Osteocyte (in vitro differentiated cells): ENCODE measurements at places on chromosomes 12 and 14.

- DNase-seq = no peak
Measured at GRCh38 chr12:113860950-113861349, 105.2 kb downstream of the RBM19 start.

DNA sequence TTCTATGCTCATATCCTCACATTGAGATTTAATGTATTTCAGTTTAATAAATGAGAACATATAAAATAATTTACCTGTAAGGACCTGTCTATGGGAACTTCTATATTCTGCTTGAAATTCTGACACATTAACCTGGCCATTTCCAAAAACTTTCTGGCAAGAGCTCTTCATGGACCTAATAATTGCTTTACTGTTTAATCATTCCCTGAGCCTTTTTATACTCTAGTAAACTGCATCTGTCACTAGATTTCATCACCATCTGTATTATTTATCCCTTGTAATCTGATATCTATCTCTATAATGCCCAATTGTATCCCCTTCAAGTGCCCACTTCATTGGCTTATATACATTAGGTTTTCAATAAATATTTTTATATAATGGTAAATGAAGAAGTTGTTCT is 327.7 kb downstream of the RAD51B start:
- DNase-seq = no peak

DNA sequence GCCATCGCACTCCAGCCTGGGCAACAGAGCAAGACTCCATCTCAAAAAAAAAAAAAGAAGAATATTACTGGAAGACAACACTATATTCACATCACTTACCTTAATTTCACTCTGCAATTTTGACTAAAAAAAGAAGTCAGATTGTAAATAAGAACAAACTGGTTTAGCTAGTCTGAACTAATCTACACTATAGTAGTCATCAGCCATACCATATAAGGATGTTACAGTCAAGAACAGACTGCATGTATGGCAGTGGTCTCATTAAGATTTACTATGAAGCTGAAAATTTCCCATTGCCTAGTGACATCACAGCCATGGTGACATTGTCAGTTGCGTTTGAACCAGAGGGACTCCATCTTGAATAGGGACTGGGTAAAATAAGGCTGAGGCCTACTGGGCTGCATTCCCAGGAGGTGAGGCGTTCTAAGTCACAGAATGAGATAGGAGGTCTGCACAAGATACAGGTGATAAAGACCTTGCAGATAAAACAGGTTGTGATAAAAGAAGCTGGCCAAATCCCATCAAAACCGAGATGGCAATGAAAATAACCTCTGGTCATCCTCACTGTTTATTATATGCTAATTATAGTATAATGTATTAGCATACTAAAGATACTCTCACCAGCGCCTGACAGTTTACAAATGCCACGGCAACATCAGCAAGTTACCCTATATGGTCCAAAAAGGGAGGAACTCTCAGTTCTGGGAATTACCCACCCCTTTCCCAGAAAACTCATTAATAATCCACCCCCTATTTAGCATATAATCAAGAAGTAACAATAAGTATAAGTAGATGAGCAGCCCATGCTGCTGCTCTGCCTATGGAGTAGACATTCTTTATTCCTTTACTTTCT is 51.2 kb downstream of the OSBPL8 start:
- DNase-seq = no peak

GRCh38 chr14:21940887-21941856 is 267.6 kb upstream of the OR4E1 start:
- no peak for DNase-seq

GRCh38 chr14:64646103-64646502 is 58.1 kb upstream of the PLEKHG3 start:
- DNase-seq = no peak

- DNase-seq = no peak
Measured at GRCh38 chr12:1282670-1283315, 291.8 kb downstream of the ERC1 start.

GRCh38 chr12:11553871-11554533 is 95.5 kb upstream of the ETV6 start:
- DNase-seq = no peak

GRCh38 chr12:2453761-2454090 is 341.0 kb upstream of the FKBP4 start:
- no peak for DNase-seq

DNA sequence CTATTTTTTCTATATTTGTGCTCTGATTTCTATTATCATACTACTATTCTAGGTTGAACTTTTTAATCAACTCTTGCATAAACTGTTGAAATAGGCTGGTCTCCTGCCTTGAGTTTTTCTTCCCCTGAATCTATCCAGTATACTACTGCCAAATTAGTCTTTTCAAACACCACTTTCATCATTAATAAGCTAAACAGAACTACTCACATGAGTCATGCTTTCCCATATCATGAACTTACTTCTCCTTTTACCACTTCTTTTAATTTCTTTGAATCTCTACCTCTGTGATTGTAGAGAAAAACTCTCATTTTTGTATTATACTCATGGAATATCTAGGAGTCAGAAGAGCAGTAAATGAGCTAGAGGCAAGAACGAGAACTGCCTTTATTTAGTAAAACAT is 340.3 kb upstream of the PDE3A start:
- no peak for DNase-seq

DNA sequence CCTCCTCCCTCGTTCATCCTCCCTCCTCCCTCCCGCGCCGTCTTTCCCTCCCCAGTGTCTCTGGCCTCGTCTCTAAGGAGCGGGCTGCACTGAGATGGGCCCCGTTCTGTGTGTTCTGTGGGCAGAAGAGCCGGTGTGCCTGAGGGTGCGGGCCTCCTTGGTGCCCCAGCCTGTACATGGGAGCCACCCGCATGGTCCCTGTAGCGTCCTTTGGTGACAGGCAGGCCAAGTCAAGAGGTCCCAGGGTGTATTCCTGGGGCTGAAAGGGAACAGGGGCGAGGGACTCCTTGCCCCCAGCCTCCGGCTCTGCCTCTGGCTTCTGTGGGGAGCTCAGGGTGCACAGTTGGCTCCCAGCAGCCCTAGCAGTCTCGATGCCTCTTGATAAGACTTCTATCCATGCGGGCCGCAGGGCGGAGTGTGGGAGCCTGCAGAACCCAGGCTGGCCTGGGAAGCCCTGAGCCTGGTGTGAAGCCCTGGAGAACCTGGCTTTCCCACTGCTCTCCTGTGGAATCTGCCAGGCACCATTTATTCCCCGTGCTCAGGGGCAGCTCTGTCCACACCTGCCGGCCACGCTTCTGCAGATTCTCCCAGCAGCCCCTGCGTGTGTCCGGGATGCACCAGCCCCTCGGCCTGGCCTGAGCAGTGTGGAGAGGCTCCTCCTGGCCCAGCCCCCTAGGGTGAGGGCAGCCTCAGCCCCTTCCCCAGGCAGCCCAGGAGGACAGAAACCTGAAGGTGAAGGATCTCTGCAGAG is 181.3 kb downstream of the KIF26A start:
- peak; percentile 81 for DNase-seq

GRCh38 chr14:75018694-75019093 is 16.0 kb downstream of the EIF2B2 start:
- DNase-seq = no peak

GRCh38 chr12:26691234-26691970 is 141.6 kb downstream of the ITPR2 start:
- no peak for DNase-seq

DNA sequence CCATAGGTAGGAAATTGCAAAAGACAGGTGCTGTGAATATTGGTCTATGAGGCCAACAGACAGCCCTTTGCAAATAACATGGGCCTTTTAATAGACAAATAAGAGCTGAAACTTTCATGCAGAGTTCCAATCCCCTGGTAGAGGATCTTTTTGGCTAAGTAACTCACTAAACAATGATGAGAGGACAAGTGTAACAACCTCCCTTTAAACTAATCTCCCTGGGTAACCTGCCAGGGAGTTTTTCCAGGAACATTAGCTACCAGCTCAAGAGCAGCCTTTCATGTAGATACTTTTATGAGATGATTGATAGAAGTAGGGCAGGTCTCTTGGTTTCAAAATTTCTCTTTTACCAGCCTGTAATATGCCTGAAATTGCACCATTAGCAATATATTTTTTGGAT is 13.8 kb upstream of the CACNA1C start:
- DNase-seq = no peak

DNA sequence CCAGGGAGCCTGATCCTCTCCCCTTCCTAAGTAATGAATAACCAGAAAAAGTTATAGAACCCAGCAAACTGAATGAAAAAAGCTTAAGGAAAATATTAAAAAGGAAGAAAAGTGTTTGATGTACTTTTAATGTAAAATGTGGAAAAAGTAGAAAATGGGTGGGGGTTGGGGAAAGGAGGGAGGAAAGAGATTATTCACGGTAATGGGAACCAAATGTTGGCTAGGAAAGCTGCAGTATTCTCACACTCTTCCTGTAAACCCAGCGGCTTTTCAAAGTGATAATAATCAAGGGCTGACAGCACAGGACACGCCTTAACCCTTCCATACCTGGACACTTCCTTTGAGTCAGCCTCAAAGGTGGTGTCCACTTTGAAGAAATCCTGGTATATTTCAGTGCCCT is 139.2 kb downstream of the TGFB3 start:
- no peak for DNase-seq

DNA sequence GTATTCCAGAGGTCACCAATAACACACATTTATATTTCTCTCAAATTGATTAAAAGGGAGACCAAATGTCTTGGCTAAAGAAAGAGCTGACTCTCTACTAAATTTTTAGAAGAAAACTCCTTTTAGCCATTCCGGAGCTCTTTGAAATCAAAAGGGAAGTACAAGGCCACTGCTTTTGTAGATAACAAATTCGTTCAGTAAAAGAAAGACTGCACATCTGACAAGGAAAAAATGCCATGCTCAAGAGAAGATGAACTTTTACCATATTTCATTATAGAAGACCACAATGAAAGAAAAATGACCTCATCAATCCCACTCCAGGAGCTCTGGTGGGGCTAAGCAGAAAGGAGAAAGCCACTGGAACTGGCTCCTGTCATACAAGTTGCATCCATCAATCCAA is 57.6 kb downstream of the SPTSSA start:
- DNase-seq = no peak

GRCh38 chr12:52643233-52644077 is 8.6 kb downstream of the KRT2 start:
- DNase-seq = peak; percentile 73

GRCh38 chr12:106127338-106128126 is 11.2 kb downstream of the NUAK1 start:
- DNase-seq = no peak
